G401 (cell line): ENCODE measurements at places on chromosomes 5 and 9. TPM values are rescaled to one million over a fixed set of nuclear protein-coding genes. Genes with fewer than 3 reads are reported as not detected.

The TEX48 gene
- total RNA-seq: not detected in 2 replicates

The ACTBL2 gene
- total RNA-seq: not detected in 2 replicates

The EIF4E1B gene
- not detected in 2 replicates for total RNA-seq

The SHROOM1 gene
- 3.1 and 5.9 TPM in 2 replicates for total RNA-seq

The OTP gene
- total RNA-seq: not detected in 2 replicates

DNA sequence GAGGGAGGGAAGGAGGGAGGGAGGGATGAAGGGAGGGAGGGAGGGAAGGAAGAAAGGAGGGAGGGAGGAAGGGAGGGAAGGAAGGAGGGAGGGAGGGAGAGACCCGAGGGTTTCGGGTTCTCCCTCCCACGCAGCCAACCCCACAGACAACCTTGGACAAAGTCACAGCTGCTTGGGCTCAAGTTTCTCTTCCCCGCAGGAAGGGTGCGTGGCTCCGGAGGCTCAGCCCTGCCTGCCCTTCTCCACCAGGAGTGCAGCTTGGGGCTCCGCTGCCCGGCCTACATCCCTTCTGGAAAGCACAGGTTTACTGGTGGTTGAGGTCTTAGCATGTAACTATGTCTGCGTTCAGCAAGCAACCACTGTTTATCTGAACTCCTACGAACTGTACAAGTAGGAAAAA lies 15.0 kb downstream of the SLC12A7 start:
- no peak for DNase-seq

DNA sequence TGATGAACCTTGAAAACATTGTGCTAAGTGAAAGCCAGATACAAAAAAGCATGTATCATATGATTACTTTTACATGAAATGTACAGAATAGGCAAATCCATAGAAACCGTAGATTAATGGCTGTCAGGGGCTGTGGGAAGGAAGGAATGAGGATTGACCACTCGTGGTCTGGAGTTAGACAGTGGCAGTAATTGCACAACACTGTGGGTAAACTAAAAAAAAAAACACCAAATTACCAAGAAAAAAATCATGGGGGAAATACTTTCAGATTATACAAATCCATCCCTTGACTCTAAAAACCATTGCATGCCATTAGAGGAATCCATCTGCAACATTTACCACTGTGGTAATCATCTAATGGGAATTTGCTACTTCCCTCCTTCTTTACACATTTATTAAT lies 140.0 kb downstream of the SIL1 start:
- no peak for DNase-seq

- no peak for DNase-seq
Observed at GRCh38 chr5:172322028-172322965, 38.7 kb upstream of the UBTD2 start.

DNA sequence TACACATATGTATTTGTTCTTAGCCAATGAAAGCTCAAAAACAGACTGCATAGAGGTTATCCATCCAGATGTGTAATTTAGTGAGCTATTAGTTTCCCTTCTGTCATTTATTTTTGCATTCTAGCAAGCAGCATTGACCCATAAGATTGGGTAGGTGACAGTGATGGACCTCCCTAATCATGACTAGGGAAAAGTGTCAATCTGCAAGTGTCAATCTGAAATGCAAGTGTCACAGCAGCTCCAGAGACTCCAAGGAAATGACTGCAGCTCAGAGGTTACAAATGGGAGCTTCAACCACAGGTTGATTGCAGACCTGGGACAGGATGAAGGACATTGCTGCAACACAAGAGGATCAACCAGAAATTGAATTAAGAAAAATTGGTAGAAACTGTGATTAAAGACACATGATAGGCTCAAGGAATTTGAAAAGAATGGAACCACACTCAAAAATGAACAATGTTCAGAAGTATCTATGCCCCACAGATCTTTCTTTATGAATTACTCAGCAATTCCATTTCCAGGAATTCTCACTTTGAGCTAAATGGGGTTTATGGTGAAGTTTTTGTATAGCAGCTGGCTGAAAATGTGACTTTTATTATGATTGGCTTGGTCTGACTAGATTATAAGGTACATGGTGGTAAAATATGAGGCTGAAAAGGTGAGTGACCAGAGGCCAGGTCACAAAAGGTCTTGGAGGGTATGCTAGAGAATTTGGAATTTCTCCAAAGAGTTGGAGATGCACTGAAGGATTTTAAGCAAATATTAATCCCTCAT lies 59.6 kb upstream of the HTR4 start:
- no peak for DNase-seq

GRCh38 chr5:139848508-139849100 lies 53.0 kb downstream of the PSD2 start:
- no peak for DNase-seq
